ENCODE measurements at places on chromosomes 5 and 9.

DNA sequence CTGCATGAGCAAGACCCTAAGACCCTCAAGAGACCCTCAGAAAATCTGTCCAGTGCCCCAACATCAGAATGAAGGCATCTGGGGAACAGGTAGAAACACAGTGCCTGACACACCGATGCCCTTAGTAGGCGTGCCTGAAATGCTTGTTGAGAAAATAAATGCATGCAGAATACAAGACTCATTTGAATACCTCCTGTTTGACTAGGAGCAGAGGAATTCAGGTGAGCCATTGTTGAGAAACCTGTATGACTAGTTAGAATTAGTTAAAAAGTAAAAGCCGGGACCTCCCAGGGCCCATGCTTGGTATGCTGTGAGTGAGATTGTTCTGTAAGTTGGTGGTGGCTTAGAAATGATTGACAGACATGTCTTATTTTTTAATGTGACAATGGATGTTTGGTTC is 55.0 kb downstream of the WWC1 start:
- DNase-seq = no peak

DNA sequence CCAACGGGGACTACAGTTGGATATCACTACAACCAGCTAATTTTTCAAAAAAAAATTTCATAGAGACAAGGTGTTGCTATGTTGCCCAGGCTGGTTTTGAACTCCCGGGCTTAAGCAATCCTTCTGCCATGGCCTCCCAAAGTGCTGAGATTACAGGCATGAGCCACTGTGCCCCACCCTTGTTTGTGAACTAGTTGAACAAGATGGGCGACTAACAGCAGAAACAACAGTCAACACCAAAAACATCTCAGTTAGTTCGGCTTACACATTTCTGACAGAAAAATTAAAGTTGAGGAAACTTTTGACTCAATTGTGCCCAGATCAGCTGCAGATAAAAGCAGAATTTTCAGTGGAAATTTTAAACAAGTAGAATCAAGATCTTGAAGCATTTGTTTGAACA is 470.1 kb downstream of the TLE4 start:
- no peak for DNase-seq

GRCh38 chr5:166712447-166713185 is 1578.8 kb upstream of the WWC1 start:
- DNase-seq = no peak

GRCh38 chr5:75167345-75167744 is 69.3 kb downstream of the ANKRD31 start:
- no peak for DNase-seq

DNA sequence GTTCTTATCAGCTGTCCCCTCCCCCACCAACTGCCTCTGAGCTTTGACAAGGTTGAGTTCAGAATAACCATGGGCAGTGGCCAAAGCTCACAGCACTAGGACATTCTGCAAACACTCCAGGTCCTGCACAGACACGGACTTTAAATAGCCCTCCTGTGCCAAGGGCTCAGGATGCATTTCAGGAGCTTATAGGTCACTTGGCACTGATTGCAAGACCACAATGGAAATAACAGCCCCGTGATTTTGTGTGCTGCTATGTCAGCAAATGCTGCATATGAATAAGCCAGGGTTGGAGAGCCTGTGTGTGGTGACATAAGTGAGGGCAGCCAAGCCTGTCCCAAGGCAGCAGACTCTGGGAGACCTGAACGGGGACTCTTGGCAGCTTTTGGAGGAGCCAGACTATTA is 150.7 kb downstream of the DMRT2 start:
- no peak for DNase-seq

DNA sequence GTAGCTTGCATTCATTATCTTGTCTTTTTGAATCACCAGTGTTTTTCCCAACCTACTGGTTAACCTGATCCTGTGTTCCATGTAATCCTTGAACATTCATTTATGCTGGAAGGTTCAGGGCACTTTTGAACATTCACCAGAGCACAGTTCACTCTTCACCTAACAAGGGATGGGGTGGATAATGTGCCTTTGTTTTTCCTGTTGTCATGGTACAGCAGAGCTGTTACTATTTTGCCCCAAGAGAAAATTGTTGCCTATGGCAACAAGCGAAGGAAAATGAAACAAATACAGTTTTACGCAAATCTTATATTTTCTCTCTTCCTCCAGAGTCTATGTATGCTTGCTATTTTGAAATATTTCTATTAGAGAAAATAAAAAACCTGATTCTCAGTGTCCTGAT is 60.3 kb upstream of the RIOK2 start:
- DNase-seq = no peak

DNA sequence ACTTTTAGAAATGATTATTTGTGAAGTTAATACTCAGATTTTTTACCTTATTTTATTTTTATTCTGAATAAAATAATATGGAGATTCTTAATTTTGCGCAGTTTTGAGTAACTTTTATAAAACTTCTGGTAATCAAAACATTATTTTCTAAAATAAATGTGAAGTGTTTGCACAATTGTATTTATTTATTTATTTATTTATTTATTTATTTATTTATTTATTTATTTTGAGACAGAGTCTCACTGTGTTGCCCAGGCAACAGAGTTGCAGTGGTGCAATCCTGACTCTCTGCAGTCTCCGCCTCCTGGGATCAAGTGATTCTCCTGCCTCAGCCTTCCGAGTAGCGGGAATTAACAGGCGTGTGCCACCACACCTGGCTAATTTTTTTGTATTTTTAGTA is 73.5 kb downstream of the RPS6 start:
- no peak for DNase-seq

- peak; percentile 74 for DNase-seq
These were observed 6.8 kb downstream of the LSM11 start for GRCh38 chr5:157750320-157750719.

DNA sequence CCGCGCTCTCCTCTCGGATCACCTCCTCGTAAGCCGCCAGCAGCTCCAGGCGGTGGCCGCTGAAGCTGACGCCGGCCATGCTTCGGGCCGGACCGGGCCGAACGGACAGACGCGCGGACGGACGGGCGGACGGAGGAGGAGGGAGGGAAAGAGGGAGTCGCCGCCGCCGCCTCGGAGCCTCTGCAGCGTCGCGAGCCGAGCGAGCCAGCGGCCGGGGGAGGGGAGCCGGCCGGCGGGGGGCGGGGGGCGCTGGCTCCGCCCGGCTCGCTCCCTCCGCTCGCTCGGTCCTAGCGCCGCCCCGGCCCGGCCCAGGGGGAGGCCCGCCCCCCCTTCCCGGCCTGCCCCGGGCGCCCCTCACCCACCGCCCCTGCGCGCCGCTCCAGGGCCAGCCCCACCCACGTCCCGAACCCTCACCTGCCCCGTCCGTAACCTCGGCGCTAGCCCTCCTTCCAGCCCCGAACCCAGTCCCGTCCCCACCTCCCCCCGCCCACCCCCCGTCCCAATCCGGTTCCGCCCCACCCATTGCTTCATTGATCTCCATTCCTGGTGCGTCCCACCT is at the start of gene DBN1:
Gene DBN1 (minus strand): TSS at position 192 of the 559 bp plus-strand sequence. CDS start 113 bp downstream, at position 79.
- peak; percentile 89 for DNase-seq

DNA sequence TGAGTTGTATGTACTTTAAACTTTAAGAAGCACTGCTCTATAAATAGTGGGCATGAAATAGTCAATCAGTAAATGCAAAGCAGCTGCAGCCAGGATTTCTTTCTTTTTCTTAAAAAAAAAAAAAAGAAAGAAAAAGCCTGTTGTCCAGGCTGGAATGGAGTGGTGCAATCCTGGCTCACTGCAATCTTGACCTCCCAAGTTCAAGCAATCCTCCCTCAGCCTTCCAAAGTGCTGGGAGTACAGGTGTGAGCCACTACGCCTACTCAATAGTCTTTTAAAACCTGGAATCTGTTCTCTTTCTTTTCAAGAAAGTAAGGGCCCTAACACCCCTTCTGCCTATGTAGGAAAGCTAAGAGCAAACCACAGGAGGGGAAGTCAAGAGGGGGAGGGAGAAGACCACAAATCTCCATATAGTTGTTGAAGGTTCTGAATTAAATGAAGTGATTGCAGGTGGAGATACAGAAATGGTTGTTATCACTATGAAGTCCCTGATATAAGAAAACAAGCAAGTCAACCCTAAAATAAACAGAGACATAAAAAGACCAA is 20.6 kb upstream of the TPD52L3 start:
- DNase-seq = no peak

- DNase-seq = no peak
These were observed 27.3 kb downstream of the PROP1 start for GRCh38 chr5:177968661-177969211.

GRCh38 chr9:136107953-136108647 is 10.6 kb downstream of the TMEM250 start:
- DNase-seq = no peak

- peak; percentile 89 for DNase-seq
These were observed 47.6 kb upstream of the EXOC3 start for GRCh38 chr5:395156-395920.

DNA sequence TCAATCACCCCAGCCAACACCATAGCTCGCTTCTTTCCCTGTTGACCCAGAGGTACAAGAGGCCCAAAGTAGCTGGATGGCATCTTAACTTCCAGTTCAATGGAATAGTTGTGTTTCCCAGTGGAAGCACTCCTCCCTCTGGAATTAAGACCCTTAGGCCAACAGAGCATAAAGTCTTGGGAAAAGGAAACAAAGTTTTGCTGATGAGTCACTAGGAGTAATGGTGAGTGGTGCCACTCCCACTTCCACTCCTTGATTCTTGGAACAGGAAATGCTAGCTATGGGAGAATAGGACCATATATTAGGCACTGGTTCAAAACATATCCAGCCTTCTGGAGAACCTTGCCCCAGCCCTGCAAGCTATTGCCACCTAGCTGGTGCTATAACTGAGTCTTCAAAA is 44.7 kb upstream of the LMX1B start:
- DNase-seq = no peak
